ENCODE measurements at places on chromosomes 7 and 10. TPM values are rescaled to one million over a fixed set of nuclear protein-coding genes. Genes with fewer than 3 reads are reported as not detected.

REEP3 gene
- 48.6 TPM for total RNA-seq

IFIT1B gene
- total RNA-seq: not detected

TRPV6 gene
- not detected for total RNA-seq

GIMAP5 gene
- not detected for total RNA-seq

ELOVL3 gene
- total RNA-seq: 5.6 TPM

CCNJ gene
- total RNA-seq: 6.3 TPM

ANXA8L1 gene
- not detected for total RNA-seq

OR2A7 gene
- not detected for total RNA-seq

ABCB1 gene
- total RNA-seq: not detected

ZNF467 gene
- 2.5 TPM for total RNA-seq

CALHM1 gene
- total RNA-seq: 0.31 TPM

CUZD1 gene
- 16.7 TPM for total RNA-seq

AMPH gene
- total RNA-seq: not detected

AOAH gene
- not detected for total RNA-seq

LRRTM3 gene
- 0.05 TPM for total RNA-seq

HOXA7 gene
- 20.9 TPM for total RNA-seq

GFRA1 gene
- 12.9 TPM for total RNA-seq

FAM25A gene
- total RNA-seq: not detected

SLC35B4 gene
- total RNA-seq: 11.6 TPM

GJD4 gene
- 13.9 TPM for total RNA-seq

ADRB1 gene
- total RNA-seq: 0.67 TPM

Data from myocyte (in vitro differentiated cells).